Lower lobe of right lung (tissue), 2 donors: ENCODE measurements at places on chromosomes 1 and 21. TPM values are rescaled to one million over a fixed set of nuclear protein-coding genes. Genes with fewer than 3 reads are reported as not detected.

RORC gene
- 21.7 TPM for total RNA-seq

GRCh38 chr21:45082736-45083135 is 8.4 kb downstream of the ADARB1 start:
- no peak for DNase-seq

PLD5 gene
- 0.21 TPM for total RNA-seq

TMEM269 gene
- not detected for total RNA-seq

GRCh38 chr21:35015435-35016024 is 33.6 kb downstream of the RUNX1 start:
- no peak for DNase-seq

DNA sequence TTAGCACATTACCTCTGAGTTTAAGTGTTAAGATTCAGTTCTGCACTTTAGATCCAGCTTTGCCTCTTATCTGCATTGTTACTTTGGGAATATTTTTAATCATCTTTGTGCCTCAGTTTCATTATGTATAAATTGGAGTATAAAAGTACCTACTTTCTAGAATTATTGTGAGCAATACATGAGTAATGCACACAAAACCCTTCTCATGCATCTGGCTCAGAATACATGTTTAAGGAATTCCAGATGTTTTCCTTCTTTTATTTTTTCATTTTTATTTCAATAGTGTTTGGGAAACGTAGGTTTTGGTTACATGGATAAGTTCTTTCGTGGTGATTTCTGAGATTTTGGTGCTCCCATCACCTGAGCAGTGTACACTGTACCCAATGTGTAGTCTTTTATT is 14.2 kb downstream of the C8A start:
- DNase-seq: no peak

DNA sequence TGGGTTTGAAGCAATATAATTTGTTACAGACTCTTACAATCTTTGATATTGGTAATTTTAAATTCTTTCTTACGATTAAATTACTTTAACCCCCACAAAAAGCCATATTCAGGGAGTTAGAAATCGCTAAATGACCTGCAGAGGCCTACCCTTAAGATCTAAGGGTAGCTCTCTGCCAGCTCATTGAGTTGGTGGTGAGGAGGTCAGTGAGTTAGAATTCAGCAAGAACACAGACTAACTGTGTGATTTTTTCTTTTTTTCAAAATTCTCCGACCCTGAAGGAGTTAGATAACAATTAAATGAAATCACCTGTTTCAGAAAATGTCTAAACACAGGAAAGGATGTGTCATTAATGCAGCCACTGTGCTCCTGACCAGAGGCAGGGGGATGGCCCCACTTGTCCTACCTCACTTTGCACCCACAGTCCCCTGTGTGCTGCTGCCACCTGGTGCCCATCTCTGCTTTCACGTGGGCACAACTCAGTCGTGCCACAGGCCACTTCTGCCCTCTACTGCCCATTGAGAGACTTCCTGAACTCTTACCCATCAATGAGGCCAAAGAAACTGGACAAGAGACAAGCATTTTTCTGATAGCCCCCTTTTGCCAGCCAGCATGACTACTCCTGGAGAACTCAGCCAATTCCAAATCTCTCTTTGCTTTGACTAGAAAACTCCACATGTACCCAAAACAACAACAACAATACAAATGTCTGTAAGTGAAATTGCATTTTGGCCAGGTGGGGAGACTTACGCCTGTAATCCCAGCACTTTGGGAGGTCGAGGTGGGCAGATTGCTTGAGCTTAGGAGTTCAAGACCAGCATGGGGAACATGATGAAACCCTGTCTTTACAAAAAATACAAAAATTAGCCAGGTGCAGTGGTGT is 8.4 kb downstream of the CFAP45 start:
- peak; percentile 90 for DNase-seq

GRCh38 chr1:209727785-209728184 is 23.1 kb downstream of the HSD11B1 start:
- DNase-seq: no peak

GRCh38 chr1:4775506-4775905 is 121.1 kb downstream of the AJAP1 start:
- no peak for DNase-seq

CREB3L4 gene
- total RNA-seq: 12.2 TPM

DNA sequence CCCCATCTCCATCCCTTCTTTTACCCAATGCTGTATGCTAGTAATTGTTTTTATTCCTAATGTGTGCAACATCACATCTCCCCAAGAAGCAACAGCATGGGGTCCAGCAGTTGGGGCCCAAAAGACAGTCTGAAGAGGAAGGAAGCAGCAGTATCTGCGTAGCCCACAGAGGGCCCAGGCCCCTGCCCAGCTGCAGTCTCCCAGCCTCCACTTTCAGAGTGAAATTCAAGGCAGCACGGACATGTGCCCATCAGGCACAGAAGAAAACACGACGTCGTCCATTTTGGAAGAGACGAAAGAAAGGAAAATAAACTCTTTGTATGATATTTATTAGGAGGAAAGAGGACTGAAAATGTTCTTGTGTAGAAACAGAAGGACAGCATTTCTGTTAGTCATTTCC is 37.4 kb downstream of the NCF2 start:
- DNase-seq: no peak

GRCh38 chr21:16454399-16454798 is 724.6 kb downstream of the USP25 start:
- no peak for DNase-seq

- no peak for DNase-seq
These were observed 49.9 kb upstream of the LAPTM5 start for GRCh38 chr1:30807318-30808066.

- no peak for DNase-seq
These were observed 6.0 kb upstream of the CAPN2 start for GRCh38 chr1:223706077-223706973.

DNA sequence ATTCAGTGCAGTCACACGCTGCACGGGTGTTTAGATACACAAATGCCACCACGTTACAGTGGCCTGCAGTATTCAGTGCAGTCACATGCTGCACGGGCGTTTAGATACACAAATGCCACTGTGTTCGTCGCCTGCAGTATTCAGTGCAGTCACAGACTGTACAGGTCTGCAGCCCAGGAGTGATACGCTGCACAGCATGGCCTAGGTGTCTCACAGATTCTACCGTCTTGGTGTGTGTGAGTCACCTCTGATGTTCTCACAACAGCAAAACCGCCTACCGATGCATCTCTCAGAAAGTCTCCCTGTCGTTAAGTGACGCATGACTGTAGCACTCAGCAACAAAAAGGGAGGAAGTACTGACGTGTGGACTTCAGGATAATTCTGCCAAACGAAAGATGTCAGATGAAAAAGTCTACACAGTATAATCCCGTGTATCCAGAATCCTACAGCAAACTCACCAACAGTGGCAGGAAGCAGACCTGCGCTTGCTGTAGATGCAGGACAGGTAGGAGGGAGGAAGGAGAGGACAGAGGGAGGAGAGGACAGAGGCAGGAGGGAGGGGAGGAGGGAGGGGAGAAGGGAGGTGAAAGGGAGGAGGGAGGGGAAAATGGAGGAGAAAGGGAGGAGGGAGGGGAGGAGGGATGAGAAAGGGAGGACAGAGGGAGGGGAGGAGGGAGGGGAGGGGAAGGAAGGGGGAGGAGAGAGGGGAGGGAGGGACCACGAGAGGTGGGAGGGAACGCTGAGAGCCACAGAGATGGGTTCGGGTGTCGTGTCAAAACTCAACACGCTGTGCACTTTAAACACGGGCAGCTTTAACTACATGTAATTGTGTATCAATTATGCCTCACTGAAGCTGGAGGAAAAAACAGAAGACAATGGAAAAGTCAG is 36.3 kb upstream of the PCBP3 start:
- no peak for DNase-seq

DNA sequence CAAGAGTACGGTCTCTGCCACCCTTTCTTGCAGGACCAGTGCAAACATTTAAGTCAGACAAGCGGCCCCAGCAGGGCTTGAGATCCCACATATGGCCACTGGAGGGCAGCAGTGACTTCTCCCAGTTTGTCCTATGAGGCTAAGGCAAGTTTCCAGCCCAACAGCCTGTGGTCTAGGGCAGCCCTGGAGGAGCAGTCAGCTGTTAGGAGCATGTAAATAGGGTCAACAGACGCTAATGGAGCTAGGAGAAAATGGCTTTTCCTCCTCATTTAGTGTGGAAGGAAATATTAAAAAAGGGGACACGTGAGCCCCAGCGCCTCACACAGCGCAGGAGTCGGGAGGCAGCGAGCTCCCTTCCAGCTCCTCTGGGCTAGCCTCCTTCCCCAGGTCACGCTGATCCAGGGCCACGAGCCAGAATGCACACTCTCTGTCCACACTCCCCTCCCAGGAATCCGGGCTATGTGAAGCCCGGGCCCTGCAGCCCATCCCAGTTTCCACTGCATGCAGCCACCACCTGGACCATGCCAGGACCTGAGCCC is 95.6 kb downstream of the LAMC2 start:
- peak; percentile 88 for DNase-seq

ZNF683 gene
- 1.2 TPM for total RNA-seq

CADM3 gene
- total RNA-seq: 8.8 TPM

CELA3A gene
- total RNA-seq: not detected

CXADR gene
- total RNA-seq: 26.6 TPM

- DNase-seq: peak; percentile 51
These were observed 2.5 kb downstream of the MPZ start for GRCh38 chr1:161307230-161307768.

GRCh38 chr1:2561898-2562895 is 6.0 kb downstream of the TNFRSF14 start:
- no peak for DNase-seq

GRCh38 chr1:25065795-25066238 is 135.7 kb upstream of the RUNX3 start:
- peak; percentile 53 for DNase-seq

DNA sequence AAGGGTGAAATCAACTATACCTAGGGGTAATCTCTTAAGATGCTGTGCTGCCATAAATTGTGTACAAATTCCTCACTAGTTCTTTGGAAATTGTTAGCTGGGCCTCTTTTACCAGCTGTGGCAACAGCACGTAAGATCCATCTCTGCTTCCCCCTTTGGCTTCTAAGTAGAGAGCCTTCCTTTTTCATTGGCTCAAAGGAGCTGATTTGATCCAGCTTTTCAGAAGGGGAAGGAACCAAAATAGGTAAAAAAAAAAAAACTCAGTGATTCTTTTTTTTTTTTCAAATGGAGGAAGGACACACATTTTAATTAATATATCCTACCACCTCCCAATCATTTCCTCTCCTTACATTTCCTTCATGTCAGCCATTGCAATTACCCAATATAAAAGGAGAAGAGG is 4.0 kb upstream of the RCAN1 start:
- no peak for DNase-seq

DNA sequence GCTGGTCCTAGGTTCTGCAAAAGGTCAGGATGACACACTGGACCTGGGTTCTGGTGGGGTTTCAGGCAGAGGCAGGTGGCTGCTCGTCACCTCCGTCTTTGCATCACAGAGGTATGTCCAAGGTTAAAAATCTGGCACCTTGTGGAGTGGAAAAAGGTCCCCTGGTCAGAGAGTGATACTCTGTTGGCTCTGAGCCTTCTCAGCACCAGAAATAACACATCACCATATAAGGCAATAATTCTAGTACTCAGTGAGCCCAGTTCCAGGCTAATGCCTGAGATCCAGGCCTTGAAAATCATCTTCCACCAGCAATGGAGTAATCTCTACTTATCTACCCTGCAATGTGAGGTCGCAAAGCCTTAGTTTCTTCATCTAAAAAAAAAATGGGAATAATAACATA is 127.3 kb upstream of the C8B start:
- DNase-seq: no peak

DNA sequence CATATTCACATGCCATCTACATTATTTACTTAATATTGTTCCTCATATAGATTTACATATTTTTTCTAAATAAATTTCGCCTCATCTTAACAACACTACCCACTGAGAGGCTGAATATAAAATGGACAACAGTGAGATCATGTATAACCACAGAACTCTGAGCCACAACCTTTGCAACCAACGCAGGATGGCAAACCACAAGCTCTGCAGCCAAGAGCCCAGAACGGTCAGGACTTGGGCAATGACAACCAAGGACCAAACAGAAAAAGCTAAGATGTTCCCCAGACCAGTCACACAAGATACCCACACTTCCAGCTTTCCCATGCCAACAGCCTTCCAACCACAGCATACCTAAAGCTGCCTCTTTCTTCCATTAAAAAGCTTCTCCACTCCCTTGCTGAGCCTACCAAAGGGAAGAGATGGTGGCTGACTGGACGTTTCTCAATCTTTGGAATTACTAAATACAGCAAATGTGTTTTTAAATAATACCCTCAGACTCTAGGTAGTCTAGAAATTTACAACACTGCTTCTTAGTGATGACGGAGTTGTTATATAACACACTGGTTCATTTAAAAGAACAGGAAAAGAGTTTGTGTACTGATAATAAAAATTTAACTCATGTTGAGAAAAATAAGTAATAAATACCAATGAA is 117.9 kb downstream of the AKT3 start:
- no peak for DNase-seq

SMIM1 gene
- total RNA-seq: 8.5 TPM

MAP3K6 gene
- 117 TPM for total RNA-seq

RCOR3 gene
- 52.3 TPM for total RNA-seq

DNA sequence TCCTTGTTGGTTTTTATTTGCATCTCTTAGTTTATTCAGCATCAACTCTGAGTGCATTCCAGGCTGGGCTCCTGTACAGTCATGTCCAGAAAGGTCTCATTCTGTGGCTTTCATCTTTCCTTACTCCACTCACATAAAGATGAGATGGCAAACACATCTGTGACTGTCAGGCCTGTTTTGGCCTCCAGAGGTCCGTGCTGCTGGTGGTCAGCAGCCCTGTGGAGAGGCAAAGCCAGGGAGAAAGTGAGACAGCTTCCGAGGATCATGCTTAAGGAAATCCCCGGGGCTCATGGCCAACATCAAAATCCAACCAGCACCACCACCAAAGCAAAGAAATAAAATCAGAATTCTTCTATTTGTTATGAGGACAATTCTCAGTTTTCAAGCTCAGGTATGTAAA is 96.1 kb upstream of the HIVEP3 start:
- no peak for DNase-seq

ST7L gene
- total RNA-seq: 18.8 TPM

GRCh38 chr1:183106166-183106565 is 79.9 kb upstream of the LAMC2 start:
- no peak for DNase-seq

DNA sequence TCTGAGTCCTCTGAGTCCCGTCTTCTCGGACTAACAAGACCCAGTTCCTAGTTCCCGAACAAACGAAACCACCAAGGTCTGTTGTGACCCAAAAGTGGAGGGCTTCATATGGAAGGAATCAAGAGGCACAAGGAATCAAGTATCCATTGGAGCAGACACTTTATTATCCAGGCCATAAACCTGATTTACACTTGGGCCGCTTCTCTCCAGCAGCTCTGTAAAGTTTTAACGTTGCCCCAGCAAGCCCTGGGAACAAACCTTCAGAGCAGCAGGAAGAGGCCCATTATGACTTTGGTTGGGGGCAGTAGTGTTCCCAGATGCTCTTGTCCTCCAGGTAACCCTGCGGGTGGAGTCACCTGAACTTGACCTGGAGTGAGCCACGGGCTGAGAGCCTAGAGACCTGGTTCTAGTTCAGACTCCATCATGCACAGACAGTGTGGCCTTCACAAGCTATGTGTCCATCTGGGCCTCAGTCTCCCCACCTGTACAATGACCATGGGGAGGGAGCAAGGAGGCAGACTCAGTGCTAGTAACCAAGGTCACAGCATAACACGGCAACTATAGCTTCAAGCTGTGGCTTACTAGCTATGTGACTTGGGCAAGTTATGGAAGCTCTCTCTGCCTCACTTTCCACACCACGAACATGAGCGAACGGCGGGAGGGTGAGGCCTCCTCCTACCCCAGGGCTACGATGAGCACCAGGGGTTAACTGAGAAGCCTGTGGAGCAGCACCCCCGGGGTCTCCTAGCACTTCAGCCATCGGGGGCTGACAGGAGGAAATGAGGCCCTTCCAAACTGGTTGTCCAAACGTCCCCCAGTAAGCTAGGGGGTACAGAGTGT is 95.7 kb downstream of the GLIS1 start:
- DNase-seq: no peak
